Erythroblast (primary cell): ENCODE measurements at places on chromosomes 13 and 19.
A peak's percentile ranks its signal among the peaks of the same experiment; 100 is the strongest.

- DNase-seq: no peak
Observed at GRCh38 chr19:24140099-24140498, 53.1 kb downstream of the ZNF254 start.

DNA sequence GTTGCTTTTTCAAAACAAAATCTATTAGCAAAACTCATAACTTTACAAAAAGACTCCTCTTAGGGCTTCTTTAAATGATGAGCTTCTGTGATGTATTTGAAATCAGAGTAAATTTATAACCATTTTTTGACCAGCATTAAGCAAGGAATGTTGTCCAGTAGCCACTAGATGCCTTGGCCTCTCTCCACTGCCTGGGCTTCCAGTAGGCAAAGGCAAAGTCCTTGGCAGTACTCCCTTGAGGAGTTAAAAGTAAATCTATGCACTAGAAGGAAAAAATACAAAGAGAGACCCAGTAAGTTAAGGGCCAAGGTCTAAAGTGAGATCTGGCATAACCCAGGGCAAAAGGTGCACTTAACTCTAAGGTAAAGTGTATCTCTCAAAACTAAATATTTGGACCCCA lies 9.5 kb downstream of the SERPINE3 start:
- DNase-seq: no peak

DNA sequence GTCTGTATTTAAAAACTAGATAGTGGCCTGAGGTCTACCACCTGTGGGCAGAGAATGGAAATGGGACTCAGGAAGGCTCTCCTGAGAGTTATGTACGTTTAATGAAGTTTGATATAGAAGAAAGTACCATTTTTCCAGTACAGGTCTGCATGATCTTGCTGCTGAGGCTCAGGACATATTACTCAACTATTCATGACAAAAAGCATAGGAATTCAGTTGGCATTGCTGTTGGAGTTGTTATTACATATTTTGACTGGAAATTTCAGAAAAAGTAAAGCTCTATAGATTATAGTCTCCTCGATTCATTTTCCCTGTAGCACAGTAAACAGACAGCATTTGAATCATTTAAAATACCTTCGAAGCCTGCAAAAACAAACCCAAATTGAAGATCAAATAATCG lies 469.8 kb downstream of the DCT start:
- DNase-seq: no peak

DNA sequence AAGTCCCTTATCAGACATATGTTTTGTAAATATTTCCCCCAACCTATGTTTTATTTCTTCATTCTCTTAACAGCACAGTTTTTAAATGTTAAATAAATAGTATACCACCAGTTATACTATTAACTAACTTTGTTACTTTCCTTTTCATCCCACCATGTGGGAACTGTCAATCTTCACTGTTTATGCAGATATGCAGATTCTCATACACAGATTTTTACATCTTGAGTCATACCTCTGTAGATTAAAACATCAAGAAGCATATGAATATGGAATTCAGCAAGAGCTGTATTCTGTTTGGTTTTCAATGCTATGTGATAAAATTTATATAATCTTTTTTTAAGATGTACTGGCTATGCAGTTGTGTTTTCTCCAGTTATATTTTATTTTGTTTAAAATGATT lies 566.3 kb downstream of the LIG4 start:
- no peak for DNase-seq

DNA sequence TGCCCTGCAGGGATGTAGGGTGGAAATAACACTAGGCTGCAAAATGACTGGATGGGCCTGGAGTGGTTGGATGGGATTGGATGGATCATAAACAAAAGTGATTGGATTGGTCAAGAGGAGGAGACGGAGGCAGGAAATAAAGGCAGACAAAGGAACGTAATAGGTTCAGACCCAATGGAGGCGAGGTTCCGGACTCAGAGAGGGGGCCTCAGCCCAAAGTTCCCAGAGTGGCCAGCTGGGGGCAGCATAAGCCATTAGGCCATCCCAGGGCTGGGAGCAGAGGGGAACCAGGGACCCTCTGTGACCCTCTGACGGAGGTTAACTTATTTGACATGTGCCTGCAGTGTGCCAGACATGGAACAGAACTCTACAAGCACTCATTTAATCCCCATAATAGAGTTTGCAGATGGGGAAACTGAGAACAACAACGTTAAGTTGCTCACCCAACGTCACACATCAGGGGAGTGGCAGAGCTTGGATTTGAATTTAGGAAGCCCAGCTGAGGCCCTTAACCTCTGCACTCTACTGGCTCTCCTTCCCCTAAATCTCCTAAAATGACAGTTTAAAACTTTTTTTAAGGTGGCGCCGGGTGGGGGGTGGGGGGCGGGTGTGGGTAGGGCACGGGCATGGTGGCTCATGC lies 15.3 kb upstream of the MAP1S start:
- DNase-seq: no peak

DNA sequence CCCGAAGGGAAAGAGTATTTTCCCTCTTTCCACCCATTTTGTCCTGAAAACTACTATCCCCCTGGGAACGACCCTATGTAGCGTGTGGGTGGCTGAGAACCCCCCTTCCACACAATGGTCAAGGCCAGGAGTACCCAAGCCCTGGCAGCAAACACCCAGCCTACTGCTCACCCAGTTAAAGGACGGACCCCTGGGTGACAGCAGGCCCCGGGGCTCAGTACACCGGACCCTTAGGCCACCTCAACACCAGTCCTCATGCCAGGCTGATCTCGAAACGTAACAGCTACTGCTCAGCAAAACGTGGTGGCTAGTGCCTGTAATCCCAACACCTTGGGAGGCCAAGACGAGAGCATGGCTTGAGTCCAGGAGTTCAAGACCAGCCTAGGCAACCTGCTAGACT lies 1.4 kb downstream of the ANKRD27 start:
- DNase-seq: no peak

DNA sequence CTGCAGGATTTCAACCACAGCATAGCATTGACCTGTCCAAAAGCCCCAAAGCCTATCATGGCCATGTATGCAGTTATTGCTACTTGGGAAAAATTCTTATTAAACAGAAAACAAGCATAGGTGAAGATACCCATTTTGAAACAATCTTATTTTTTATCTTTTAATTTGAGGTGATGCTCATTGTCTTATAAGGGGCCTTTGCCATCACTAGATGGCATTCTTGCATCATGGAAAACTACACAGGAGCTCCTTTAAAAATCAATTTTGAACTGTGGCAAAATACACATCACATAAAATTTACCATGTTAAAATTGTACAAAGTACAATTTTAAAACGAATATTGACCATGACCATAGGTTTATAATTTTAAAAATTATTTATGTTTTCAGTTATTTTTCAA lies 38.9 kb upstream of the ZNF835 start:
- no peak for DNase-seq

- no peak for DNase-seq
Observed at GRCh38 chr13:58025821-58026220, 394.3 kb downstream of the PCDH17 start.

GRCh38 chr19:49136771-49137171 lies 17.4 kb downstream of the PPFIA3 start:
- no peak for DNase-seq

DNA sequence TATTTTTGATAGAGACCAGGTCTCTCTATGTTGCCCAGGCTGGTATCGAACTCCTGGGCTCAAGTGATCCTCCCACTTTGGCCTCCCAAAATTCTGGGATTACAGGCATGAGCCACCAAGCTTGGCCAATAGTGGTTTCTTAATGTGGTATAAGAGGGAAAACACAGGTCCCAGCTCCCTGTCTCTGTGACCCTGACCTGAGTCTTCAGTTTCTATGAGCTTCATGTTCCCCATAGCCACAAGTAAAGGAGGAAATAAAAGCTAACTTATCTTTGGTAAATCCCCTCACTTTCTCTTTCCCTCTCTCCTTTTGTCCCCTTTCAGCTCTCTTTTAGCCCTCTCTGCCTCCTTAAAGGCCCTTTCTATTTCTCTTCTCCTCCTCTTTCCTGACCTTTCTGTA lies 50.3 kb downstream of the ABCC4 start:
- no peak for DNase-seq

- DNase-seq: no peak
Observed at GRCh38 chr13:91242652-91243051, 104.8 kb upstream of the MIR17HG start.

DNA sequence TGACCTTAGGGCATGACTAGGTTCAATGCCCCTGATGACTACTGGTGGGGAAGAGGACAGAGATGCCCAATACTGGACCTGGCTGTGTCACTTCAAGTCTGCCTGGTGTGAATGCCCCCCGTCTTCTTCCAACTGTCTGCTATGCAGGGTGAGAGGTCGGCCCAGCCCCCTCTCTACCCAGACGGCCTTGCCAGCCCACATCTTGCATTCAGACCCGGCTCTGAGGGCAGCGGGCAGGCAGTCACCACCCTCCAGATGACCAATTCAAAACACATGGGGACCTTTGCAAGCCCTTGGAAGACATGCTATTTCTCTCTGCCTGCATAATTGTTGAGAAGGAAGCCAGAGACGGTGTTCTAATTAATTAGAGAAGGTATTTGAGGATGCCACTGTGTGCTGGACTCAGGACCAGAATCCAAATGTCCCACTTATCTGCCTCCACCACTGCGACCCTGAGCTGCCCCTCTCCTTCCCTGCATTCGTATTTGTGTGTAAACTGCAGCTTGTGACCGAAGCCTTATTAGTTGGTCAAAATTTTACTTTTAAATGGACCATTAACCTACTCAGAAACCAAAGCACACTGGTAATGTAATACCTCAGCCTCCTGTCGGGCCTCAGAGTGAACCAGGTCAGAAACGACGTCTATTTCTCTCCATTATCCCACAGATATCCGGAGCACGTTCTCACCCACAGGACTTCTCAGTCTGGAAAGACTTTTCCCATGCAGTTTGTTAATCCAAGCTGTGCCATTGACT lies 407.0 kb downstream of the ZNF536 start:
- DNase-seq: no peak

DNA sequence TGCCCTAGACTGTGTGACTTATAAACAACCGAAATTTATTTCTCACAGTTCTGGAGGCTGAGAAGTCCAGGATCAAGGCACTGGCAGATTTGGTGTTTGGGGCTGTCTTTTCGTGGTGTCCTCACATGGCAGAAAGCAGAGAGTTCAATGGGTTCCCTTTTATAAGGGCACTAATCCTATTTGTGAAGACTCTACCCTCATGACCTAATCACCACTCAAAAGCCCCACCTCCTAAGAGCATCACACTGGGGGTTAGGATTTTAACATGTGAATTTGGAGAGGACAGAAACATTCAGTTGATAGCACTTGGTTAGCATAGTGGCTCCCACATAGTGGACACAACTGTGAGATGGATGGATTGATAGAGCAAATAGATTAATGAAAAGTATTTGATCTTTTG lies 21.5 kb upstream of the GPR18 start:
- DNase-seq: no peak

- DNase-seq: peak; percentile 79
Observed at GRCh38 chr19:47790398-47790814, 11.9 kb downstream of the SELENOW start.

DNA sequence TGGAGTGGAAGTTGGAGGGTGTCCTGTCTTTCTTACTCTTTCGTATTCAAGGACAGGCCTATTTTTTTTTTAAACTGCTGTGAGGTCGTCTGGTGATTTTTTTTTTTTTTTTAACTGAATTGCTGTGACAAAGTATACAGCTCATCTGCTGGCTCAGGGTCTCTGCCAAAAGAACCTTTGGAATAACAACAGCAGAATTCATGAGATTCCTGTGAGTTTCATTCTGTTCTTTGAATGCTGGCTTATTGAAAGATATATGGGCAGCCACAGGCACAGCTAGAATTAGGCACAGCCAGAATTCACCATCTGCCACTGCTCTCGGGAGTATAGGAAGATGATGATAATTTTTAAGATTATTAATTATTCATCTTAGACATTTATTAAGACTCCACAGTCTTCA lies 21.4 kb upstream of the FRY start:
- no peak for DNase-seq

DNA sequence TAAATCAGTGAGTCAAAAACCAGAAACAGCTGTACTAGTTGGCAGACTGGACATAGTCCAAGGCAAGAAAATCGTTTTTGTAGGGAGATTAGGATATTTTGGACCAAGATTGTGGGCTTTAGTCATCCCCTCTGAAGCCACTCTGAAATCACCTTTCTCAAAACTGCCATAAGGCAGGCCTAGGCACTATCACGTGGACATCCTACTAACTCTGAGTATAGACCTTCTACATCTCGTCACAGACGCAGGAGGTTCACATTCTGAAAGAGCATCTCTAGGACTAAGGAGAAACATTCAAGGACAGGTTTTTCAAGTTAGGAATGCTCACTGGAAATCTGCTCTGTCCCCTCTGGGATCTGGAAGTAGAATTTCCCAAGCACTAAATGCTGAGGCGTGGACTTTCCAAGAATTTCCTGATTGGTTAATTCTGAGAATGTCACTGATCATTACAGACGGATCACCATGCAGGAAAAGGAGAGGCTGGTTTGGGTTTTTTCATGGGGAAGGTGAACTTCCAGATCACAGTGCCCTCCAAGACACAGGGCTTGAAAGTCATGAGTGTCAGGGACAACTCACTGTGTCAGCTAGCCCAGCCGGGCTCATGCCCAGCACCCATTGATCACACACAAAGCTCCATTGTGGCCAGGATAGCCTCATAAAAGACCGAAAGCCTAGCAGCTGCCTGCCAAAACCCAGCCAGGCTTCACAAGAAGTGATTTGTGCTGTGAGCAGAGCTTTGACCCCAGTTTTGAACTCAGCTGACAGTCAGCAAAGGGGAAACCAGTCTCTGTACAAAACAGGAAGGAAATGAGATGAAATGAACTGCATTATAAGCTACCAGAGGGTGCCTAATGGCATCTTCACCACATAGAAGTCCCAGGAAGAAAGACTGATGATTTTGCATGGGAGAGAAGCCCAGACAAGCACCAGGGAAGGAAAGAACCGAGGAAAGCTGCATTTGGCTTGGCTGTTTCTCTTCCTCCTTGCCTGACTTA lies 2.7 kb upstream of the RUBCNL start:
- DNase-seq: no peak
